ENCODE measurements at places on chromosomes 2 and 18.

DNA sequence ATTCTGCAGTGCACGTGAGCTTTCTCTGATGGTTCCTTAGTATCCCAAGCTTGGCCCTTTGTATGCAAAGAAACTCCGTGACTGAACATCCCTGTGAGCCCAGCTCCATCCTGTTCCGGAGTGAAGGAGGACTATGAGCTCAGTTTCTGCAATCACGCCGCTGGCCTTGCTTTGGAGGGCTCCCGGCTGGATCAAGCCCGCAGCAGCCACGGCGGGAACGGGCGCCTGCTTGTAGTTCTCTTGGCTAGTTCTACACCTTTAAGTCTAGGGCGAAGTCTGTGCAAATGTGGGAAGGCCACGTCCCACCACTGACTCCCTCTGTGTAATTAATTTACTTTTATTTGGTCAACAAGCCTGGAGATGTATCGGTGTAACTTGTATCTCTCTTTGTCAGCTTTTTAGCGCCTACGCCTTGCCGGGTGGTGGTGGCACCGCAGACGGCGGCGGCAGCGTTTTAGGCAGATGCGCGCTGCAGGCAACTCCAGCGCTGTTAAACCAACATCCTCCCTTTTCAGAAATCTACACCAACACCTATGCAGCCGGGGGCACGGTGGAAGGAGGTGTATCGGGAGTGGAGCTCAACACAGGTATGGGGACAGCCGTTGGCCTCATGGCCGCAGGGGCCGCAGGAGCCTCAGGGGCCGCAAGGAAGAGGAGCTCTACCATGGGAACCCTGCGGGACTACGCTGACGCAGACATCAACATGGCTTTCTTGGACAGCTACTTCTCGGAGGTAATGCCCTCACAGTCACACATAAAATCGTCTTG is 34.3 kb downstream of the DSG4 start:
- no peak for DNase-seq

- DNase-seq, result no peak
Measured at GRCh38 chr18:68992719-68993482, 195.0 kb downstream of the CCDC102B start.

GRCh38 chr2:148501545-148501944 is 143.0 kb upstream of the EPC2 start:
- no peak for DNase-seq

DNA sequence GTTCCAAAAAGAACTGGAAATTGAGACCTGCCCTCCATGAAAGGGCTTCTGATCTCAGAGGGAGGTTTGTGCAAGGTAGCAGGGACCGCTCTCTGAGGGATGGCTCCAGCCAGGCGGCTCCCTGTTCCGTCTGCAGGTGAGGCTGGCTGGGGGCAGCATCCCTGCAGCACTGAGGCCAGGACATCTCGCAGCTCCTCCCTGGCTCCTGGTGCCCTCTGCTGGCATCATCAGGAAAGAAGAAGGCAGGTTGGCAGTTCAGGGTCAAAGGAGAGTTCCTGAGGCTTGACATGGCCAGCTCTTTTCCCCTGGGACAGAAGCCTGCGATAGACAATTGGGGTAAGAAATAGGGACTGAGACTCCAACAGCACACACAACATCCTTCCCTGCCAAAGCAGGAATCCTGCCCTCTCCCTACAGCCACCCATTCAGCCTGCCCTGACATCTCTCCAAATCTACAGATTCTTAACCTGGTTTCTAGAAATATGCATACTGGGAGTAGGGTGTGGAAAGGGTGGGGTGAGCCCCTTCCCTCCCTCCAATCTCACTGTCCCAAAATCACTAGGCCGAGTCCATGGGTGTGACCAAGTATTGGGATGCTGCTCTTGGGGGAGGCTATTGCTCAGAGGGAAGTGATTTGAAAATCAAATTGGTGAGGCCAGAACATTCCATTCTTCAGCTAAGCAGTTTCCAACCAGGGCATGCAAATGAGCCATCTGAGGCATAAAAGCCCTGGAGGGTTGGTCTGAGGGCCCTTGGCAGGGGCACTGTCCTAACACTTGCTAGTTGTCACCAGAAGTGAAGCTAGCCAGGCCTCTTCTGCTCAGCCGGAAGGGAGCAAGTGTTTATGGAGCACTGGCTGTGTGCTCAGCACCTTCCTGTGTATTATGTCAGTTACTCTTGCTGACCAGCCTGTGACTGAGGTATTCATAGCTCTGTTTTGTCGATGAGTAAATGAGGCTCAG is 185.4 kb downstream of the TFCP2L1 start:
- DNase-seq, result no peak

GRCh38 chr2:231176066-231176465 is 22.4 kb upstream of the ARMC9 start:
- DNase-seq, result no peak

DNA sequence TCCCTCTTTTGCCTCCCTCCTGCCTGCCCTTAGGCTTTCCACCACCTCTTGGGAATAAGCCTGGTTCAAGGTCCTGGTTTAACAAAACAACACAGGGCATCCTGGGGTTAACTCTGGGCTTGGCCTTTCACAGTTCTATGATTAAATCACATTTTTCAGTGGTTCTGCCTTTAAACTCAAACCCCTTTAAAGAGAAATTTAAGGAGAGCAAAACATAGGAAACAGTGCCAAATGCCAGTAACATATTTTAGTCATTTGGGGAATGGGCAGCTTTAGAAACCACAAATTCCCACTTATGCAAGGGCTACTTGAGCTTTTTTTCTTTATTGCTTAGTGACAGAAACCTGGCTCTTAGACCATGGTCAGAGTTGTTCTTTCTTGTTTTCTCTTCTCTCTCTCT is 112.2 kb upstream of the FZD5 start:
- no peak for DNase-seq

DNA sequence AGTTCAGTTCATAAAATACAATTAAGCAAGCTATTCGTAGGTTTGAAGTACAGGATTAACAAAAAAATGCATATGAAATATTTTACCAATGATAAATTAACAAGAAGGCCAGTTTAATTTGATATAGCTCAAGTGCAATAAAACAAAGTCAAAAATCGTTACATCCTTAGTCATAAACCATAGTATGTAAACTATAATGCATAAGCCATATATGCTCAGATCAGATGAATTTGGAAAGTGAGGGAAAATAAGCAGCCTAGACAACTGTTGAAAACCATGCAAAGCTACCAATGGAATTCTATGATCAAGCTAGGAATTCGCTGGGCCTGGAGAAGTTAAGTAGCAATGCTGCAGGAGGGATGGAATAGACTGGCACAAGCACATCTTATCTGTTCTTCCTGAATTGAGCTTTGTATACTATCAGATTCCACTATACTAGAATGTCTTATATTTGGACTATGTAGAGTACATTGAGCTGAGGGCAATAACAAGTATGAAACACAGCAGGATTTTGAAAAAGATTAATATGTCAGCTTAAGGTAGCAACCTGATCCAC is 682.0 kb downstream of the IRS1 start:
- DNase-seq, result no peak

- DNase-seq, result no peak
Measured at GRCh38 chr18:63067939-63068338, 251.6 kb downstream of the BCL2 start.

GRCh38 chr2:62306751-62307468 is 111.0 kb downstream of the B3GNT2 start:
- peak; percentile 32 for DNase-seq

DNA sequence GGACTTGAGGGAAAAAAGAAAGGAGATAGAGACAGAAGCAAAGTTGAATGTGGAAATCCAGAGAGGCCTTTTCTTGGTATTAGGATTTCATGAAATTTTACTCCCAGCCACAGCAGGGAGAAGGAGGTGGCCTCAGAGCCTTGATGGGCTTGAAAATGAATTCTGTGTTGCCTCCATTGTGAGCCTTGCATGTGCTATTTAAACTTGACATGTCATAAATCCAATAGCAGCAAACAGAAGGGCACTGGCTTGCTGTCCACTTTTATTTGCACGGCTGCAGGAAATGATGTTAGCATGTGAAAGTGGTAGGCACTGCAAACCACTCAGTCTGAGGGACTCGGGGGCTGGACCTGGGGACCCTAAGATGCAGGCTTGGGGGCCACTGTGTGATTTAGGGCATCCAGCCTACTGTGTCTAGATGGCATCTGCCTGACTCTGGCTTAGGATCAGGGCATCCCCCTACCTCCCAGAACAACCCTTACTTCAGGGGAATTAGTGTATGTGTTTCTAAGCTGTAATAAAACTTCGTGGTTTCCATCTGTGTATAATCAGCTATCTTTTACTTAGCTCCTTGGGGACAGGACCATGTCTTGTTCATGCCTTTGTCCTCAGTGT is 139.1 kb upstream of the SKOR2 start:
- no peak for DNase-seq

DNA sequence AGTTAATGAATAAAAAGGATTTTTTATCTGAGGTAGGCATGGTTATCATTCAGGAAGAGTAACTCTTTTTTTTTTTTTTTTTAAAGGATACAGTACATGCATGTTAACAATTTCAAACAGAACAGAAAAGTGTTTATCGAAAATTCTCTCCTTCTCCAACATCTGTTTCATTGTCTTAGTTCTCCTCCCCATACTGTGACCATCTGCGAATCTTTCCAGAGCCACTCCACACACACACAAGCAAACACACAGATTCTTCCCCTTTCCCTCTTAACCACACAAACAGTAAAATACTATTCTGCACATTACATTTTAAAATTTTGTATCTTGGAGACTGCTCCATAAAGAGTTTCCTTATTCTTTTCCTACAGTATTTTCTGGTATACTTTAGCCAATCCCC is 38.0 kb downstream of the NPC1 start:
- DNase-seq, result no peak

DNA sequence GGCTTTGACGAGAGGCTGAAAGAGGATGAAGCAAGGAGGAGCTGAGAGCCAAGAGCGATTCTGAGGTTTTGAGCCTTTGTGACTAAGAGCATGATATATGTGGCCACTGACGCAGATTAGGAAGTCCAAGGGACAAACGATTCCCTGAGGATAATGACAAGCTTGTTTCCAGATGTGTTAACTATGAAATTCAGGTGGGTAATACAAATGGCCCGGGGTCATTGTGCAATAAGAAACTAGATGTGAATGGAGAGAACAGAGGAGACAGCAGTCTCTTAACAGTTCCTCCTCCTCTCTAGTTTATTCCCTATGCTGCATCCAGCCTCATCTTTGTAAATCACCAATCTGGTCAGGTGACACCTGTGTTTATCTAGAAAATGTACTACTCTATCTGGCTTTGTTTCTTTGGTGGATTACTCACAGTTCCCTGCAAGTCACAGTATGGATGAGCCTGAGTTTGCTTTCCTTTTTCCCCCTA is 84.2 kb downstream of the SOCS6 start:
- DNase-seq, result no peak

- DNase-seq, result no peak
Measured at GRCh38 chr2:146615778-146616177, 1229.1 kb upstream of the ACVR2A start.

DNA sequence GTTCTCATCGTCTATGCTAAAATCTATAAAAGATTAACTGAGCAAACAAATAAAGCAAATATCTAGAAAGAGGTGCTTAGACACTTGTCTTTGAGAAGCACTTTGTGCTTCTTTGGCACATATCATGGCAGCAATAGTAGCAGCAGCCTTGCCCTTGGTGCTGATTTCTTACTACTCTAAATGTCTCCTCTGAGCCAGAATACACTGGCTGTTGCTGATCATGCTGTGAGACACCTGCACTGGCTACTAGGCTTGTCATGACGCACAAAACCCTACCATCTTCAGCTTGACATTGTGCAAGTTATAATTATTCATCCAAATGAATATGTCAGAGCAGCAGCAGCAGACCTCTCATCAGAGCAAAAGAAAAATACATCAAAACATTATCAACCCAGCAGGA is 46.7 kb downstream of the FANCL start:
- DNase-seq, result no peak

GRCh38 chr2:179671043-179671981 is 190.1 kb downstream of the ZNF385B start:
- no peak for DNase-seq

- DNase-seq, result no peak
Measured at GRCh38 chr2:9278439-9278838, 71.8 kb downstream of the ASAP2 start.

- DNase-seq, result no peak
Measured at GRCh38 chr2:75142081-75142480, 57.2 kb downstream of the TACR1 start.

GRCh38 chr2:134124047-134124753 is 129.7 kb upstream of the MGAT5 start:
- no peak for DNase-seq

DNA sequence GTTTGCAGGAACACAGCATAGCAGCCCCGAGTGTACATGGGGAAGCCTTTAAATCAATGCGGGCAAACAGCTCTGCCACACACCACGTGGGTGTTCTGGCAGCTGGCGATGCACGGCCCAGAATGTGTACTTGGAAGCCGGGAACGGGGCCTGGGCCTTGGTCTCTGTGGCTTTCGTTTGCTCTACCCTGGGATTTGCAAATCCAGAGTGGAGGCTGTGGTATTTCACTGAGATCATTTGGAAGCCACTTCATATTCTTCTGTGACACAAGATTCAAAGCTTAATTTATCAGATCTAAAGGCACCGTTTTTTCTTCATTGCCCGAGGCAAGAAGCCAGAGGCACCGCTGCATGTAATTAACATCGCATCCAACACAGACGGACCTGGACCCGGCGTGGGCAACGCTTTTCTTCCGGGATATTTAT is 246.3 kb upstream of the MYT1L start:
- DNase-seq, result no peak

DNA sequence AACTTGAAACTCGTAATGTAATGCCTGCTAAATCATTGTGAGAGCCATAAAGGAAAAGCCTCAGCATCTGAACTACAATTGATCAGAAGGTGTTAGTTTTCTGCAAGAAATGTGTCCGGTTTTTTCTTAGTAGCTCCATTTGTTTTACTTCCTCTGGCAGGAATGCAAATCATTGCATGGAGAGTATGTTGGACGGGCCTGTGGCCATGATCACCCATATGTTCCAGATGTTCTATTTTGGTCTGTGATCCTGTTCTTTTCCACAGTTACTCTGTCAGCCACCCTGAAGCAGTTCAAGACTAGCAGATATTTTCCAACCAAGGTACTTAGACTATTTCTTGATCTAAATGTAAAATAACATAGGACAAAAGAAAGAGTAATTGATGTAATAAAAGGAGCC is 126.6 kb downstream of the DPP4 start:
- DNase-seq, result no peak

DNA sequence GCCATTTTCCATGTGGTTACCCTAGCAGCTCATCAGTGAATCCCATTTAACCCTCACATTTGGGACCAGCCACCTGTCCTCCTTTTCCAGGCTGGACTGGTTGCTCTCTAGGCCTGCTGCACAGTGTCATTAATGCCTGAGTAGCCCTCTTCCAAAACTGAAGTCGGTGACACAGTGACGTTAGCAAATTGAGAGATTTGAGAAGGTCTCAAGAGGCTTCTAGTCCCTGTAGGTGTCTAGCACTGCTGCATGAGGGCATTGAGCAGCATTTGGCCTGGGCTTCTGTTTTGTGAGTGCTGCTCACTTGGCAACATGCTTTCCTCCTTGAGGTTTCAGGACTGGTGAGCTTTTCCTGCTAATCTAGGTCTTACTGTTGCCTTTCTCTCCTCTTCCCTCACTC is 36.7 kb downstream of the PKP4 start:
- no peak for DNase-seq

GRCh38 chr2:174570318-174570958 is 27.2 kb downstream of the WIPF1 start:
- no peak for DNase-seq

All from activated CD8-positive, alpha-beta memory T cell treated with anti-CD3 and anti-CD28 coated beads, Interleukin-2, amount 50 U/mL, for 4 hours (primary cell).